Activated CD8-positive, alpha-beta memory T cell treated with anti-CD3 and anti-CD28 coated beads for 4 hours (primary cell): ENCODE measurements at places on chromosomes 5 and 9.

DNA sequence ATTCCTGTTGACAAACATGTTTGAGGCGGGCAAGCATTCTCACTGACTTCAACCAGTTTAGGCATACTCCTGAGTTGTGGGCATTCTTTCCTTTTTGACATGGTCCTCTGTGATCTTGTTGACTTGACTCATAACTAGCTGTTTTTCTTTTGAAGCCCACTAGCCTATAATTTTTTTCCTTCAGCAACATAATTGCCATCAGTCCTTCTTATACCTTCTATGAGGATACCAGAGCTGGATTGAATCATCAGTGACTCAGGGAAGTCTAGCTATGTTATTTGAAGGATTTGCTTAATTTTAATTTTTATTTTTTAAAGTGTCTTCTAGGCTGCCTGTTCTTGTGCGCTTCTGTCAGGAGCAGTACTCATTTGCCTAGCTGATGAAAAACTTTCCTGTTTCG is 259.5 kb downstream of the NR3C1 start:
- DNase-seq = no peak

DNA sequence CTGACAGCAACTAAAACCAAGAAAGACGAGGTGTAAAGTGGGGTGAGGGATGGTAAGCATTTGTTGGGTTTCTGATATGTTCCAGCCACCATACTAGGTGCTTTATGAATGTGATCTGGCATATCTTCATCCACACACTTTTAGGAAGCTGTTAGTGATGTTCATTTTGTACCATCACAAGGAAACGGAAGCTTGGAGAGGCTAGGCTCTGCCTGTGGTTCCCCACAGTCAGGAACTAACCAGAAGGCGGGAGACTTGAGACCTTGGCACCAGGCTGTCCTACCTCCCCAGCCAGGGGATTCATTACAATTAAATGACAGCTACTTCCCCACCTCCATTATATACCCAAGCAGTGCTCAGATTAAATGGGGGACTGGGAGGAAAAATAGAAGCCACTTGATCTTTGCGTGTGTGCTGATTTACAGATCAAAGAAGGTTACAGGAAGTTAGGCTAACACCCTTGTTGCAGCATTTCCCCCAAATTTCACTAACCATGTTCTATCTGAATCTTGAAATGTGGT is 43.0 kb downstream of the SFXN1 start:
- DNase-seq = no peak

DNA sequence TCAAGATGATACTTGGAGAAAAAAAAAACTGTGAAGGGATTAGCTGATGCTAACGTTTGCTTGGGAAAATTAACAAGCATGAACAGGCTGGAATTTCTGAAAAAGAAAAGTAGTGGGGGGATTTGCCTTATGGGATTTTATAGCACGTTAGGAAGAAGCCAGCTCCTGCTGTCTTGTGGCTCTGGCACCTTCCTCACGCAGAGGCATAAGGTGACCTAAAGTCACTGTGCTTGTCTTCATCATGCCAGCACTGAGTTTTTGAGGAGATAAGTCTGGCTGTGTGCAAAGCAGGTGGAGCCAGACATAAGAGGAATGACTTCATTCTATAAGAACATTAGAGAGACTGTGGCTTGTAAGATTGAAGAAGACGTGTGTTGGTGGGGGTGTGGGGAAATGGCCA is 94.4 kb upstream of the MAP1B start:
- DNase-seq = no peak

- DNase-seq = no peak
Observed at GRCh38 chr9:23820451-23821374, 5.3 kb downstream of the ELAVL2 start.

DNA sequence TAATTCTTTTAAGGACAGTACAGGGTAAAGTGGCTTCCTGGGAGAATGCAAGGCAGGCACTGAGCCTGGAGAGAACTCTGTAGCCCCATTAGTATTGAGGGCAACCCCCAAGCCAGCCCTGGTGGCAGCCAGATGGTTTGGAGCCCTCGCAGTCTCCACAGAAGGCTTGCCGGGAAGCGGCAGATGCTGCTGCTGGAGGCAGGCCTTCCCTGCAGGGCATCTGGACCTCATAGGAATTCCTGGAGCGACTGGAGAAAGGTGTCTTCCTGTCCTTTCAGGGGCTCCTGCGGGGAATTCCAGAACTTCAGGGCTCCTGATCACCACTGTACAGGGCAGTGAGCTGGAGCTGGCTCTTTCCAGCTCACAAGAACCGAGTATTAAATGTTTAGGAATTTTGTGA is 167.5 kb downstream of the INSYN2B start:
- no peak for DNase-seq

DNA sequence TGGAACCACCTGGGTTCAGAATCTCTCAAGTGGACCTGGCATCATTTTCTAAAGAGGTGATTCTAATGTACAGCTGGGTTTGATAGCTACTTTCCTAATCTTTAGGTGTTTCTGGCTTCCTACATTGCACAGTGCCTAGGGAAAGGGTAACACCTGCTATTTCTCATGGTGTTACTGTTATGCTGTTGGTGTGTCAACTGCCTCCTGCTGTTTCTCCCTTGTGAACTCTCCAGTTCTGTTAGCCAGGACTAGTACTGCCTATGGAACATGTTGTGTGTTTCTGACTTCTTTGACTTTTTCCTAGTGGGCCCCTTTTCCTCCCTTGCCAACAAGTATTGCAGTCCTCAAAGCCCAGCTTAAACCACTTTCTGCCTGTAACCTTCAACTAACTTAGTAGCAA is 5.5 kb downstream of the ARHGEF28 start:
- DNase-seq = no peak

- no peak for DNase-seq
Observed at GRCh38 chr9:108119530-108120113, 630.1 kb upstream of the KLF4 start.

DNA sequence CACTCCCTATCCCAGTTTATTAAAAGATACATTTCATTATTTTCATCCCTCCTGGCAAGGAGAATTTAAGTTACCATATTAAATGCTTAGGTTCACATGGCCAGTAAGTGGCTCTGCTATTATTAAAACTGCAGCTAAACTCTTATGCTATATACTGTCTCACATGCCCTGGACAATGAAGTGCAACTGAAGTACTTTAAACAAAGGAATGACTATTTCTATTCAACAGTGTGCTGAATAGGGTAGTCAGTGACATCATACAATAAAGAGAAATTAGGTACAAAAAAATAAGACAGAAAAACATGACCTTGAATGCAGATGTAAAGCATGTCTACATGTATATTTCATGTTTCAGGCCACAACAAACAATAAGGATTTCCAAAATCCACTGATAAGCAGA is 282.6 kb upstream of the SMC2 start:
- DNase-seq = no peak

DNA sequence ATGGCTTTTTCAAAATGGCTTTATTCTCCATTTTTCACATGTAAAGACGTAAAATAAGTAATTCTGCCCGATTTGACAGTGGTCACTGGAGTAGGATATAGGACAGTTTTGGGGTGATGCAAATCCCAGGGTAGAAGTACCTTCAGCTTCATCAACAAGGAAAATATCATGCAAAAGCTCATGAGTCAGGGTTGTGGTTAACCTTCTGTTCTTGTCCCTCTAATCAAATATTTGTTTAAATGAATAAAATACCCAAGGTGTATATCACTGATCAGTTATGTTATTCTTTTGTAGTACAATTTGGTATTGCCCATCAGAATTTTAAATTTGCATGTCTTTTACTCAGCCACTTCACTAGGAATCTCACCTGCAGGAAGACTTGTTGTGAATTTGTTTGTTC is 40.0 kb downstream of the FBXL7 start:
- DNase-seq = no peak

- DNase-seq = no peak
Observed at GRCh38 chr9:18662320-18662719, 188.4 kb downstream of the ADAMTSL1 start.

GRCh38 chr9:123942542-123942941 is 12.6 kb upstream of the DENND1A start:
- DNase-seq = no peak

GRCh38 chr9:98465799-98466198 is 210.3 kb upstream of the TBC1D2 start:
- no peak for DNase-seq

GRCh38 chr5:133809801-133810200 is 158.6 kb downstream of the C5orf15 start:
- no peak for DNase-seq

DNA sequence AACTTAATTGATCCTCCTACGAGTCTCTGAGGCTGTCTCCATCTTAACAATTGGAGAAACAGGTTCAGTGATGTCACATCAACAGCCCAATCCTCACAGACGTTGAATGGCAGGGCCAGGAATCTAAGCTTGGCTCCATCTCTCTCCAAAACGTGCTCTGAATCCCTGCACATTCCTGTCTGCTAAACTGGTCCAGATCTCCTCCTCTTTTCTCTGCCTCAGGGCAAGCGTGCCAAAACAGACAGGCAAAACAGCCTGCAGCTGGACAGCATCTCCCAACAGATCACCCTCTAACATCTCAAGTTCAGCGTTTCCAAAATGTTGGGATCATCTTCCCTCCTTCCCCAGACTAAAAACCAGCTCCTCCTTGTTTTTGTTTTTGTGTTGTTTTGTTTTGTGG is 6.6 kb downstream of the FBP1 start:
- no peak for DNase-seq

GRCh38 chr9:130267930-130268329 is 2.4 kb downstream of the HMCN2 start:
- no peak for DNase-seq

DNA sequence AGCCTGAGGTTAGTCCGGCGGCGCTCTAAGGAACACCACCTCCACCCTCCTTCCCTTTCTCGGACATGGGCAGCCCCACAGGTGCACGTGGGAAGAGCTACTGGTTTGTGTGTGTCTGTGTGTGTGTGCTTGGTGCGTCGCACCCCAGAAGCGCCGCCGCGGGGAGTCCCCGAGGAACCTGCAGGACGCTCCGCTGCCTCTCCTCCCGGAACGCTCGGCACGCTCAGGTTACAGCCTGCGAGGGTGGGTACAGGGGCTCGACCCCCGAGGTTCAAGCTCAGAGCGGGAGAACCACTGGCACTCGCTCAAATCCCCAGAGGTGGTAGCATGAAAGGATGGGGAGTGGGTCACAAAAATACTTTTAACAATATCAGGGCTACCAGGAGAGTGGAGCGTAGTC is 2.0 kb downstream of the ASTN2 start:
- no peak for DNase-seq

GRCh38 chr9:28158451-28158850 is 585.2 kb upstream of the C9orf72 start:
- DNase-seq = no peak

DNA sequence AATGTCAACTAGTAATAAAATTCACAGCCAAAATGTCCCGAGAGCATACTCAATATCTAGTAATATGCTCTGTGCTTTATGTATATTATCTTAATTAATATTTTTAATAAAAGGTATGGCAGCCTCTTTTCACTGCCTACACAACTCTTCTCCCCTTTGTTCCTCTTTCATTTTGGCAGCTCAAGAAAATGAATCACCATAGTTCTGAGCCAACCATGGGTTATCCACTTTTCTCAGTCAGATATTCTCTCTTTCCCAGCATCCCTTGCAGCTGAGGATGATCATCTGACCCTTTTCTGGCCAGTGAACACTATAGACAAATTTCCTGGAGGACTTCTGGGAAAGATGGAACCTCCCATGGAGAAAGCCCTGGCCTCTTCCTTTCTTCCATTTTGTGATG is 8.2 kb upstream of the DOCK8 start:
- no peak for DNase-seq

DNA sequence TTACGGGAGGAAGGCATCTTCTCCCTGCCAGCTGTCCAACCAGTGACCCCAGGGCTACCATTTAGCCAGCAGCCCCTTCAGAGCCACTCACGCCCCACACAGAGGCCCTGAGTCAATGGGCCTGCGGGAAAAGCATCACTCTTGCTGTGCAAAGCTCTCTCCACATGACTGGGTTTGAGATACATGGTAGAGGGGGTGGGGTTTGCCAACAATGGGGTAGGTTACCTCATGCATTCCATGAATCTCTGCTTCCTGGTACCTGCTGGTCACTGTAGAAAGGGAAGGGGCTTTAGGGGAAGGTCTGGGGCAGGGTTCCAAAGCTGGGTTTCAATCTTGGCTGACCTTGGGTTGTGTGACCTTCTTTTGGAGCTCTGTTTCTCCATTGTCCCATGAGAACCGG is 22.9 kb upstream of the TTLL11 start:
- DNase-seq = no peak

DNA sequence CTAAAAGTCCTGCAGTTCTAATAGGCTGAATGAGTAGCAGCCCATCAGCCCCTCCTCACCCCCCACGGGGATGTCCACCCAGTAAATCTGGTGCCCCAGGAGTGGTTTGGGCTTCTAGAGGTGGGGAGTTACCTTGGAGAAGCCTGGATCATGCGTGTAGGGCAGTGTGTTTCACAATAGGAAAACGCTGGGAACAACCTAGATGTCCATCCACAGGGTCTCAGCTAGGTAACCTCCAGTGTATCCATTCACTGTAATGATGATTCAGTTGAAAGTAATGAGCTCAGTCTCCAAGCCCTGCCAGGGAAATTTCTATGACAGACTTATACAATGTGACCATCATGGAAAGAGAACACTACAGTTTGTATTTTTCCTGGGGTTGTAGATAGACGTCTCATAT is 51.8 kb downstream of the NDST1 start:
- DNase-seq = no peak

DNA sequence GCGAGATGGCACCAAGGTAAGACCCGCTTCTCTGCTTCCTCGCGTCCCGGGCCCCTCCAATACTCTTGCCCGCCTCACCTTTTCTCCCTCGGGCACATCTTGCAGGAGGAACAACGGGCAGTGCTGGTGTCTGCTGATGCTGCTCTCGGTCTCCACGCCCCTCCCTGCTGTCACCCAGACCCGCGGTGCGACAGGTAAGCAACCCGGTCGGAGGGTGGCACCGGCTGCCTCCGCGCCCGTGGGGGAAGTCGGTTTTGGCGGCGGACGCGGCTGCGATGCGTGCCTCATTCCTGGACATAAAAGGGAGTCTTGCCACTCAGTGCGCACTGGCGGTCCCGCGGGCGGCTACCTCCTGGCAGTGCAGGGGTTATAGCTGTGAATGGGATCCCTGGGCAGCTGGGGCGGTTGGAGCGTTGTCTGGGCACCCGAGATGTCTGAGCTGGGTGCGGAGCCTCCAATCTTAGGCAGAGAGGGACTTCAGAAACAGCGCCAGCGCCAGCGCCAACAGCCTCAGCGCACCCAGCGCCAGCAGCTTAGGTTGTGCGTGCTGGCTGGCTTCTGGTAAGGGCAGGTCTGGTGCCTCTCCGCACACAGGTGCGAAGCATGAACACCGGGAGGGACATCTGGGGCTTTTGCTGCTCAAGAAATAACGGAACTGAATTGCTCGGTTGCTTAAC is 488 bp downstream of the COL15A1 start:
- DNase-seq = no peak
